ENCODE measurements at places on chromosomes 4 and X. TPM values are rescaled to one million over a fixed set of nuclear protein-coding genes. Genes with fewer than 3 reads are reported as not detected.

DNA sequence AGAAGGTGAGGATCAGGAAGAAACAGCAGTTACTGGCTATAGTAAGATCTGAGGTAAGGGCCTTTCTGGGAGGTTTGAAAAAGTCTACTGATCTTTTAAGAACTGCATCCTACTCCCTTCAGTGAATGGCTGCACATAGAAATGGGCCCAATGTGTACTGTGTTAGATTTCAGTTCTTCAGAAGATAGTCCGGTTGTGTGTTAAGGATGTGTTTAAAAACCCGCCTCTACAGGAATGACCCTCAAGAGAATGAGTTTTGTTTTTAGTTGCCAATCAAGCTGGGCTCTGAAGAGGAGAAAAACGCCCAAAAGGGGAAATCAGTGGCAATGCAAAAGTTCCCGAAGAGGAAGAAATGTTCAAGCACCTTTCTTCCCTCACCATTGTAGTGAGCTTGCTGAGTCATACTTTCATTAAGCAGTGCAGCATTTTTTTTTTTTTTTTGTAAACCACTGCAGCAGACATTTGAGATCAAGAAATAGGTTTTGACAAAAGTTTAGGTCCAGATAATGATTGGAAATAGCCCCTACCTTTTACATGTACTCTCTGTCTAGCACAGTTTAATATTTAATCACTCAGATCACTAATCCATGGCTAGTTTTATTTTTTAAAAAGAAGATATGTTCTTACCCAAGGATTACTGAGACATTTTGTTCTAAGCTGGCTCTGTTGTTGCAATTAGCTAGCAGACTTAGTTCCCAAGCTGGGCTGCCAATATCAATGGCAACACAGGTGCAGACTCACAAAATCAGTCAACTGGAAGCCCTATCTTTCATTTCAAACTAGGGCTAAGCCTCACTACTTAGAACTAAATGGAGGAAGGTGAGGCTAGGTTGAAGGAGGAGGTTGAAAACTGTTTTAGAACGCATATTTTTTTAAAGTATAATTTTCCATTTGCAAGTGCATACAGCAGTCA lies 7.0 kb upstream of the TRPC5OS start:
- no peak for DNase-seq
- no peaks in the 10 kb centered on the region for H3K36me3 ChIP-seq
- peaks cover 14% of the 10 kb centered on the region for H3K27me3 ChIP-seq
- no peak overlapping the region for H3K4me3 ChIP-seq

GRCh38 chr4:185892165-185892564 lies 80.2 kb upstream of the SORBS2 start:
- peaks cover 7% of the 10 kb centered on the region for H3K27me3 ChIP-seq
- no peak for DNase-seq
- H3K4me3 ChIP-seq = no peak overlapping the region
- no peaks in the 10 kb centered on the region for H3K36me3 ChIP-seq
- peaks cover under 1% of the 10 kb centered on the region for H3K4me1 ChIP-seq

DNA sequence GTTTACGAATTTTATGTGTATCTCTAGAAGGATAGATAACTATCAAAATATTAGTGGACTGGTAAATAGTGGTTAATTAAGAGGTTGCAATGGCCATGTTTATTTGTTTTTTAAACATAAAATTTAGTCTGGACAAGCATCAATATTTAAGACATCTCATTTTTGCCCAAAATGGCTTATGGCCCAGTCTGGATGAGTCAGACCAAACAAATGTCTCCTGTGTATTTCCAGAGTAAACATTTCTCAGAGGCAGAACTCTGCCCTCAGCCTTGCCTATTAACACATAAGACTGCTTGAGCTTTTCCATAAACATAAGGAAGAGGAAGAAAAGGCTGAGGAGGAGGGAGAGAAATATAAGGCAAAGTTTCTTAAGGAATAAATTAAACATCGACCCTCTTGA lies 277.1 kb upstream of the DIAPH2 start:
- no peaks in the 10 kb centered on the region for H3K4me1 ChIP-seq
- H3K36me3 ChIP-seq = no peaks in the 10 kb centered on the region
- H3K27ac ChIP-seq = no peak overlapping the region
- no peak for DNase-seq
- H3K27me3 ChIP-seq = no peaks in the 10 kb centered on the region
- no peak overlapping the region for H3K4me3 ChIP-seq

GRCh38 chr4:1469043-1469442 lies 62.8 kb upstream of the NKX1-1 start:
- peaks cover 10% of the 10 kb centered on the region for H3K27me3 ChIP-seq
- no peaks in the 10 kb centered on the region for H3K4me1 ChIP-seq
- no peak for DNase-seq
- no peak overlapping the region for H3K4me3 ChIP-seq
- no peak overlapping the region for H3K27ac ChIP-seq

DNA sequence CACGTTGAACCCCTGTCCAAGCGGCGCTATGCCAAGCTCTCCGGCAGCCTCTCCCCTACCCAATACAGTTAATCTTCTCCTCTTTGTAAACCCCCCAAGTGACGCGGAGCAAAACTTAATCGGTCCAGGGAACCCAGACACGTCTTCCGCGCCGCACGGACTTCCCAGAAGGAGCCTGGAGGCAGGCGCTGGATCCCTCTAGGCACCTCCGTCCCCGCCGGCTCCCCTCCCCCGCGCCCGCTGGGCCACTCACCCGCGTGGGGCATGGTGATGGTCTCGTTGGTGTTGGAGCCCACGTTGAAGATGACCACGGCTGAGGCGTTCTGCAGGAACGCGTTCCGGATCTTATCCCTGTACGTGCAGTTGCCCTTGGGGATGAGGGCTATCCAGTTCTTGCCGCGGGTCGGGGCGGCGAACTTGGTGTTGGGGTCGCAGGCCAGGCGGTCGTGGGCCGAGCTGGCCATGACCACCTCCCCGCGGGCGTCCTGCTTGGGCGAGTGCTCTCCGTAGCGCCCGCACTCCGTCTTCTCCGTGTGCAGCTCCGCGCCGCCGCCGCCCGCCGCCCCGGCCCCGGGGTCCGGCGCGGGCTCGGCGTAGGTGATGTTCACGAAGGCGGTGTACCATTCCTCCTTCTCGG lies 1.1 kb downstream of the RNF150 start:
- no peak overlapping the region for H3K27ac ChIP-seq
- H3K36me3 ChIP-seq = no peaks in the 10 kb centered on the region
- H3K27me3 ChIP-seq = peaks cover 61% of the 10 kb centered on the region
- H3K4me3 ChIP-seq = peak overlapping the region; percentile 78
- H3K4me1 ChIP-seq = peaks cover 14% of the 10 kb centered on the region
- DNase-seq = peak; percentile 16

- no peak for DNase-seq
- no peaks in the 10 kb centered on the region for H3K27me3 ChIP-seq
- no peak overlapping the region for H3K27ac ChIP-seq
- H3K4me3 ChIP-seq = no peak overlapping the region
Measured at GRCh38 chr4:95536650-95537049, 12.1 kb downstream of the UNC5C start.

DNA sequence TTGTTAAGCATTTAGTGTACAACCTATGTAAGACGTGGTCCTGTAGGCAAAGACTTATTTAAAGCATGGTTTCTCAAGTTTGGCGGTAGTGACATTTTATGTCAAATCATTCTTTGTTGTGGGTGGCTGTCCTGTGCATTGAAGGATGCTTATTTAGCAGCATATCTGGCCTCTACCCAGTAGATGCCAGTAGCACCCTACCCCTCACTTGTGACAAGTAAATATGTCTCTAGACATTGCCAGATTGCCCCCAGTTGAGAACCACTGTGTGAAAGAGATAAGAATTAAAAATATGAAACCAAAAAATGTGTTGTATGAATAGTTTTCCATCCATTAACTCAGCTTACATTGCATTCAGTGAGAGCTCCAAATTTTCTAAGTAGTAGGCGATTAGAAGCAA lies 25.5 kb downstream of the MMAA start:
- no peak for DNase-seq
- H3K4me1 ChIP-seq = peaks cover 3% of the 10 kb centered on the region
- H3K36me3 ChIP-seq = peaks cover 38% of the 10 kb centered on the region
- no peak overlapping the region for H3K4me3 ChIP-seq
- no peaks in the 10 kb centered on the region for H3K27me3 ChIP-seq

DNA sequence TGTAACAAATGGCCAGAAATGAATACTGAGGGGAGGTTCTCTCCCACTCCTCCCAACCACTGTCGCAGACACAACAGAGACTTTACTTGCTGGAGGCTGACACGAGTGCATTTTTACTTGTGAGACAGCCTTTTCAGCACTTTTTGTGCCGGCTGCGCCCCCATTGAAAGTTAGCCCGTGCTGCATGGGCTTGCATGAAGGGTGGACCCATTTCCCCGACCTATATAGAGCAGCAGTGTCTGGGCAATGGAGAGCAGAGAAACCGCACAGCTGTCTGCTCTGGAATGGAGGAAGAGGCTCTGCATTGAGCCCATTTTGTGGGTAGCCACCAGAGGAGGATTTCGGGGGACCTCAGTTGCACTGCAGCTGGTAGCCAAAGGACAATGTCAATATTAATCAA lies 208.8 kb downstream of the UGT8 start:
- H3K4me3 ChIP-seq = no peak overlapping the region
- H3K27me3 ChIP-seq = peaks cover 8% of the 10 kb centered on the region
- H3K4me1 ChIP-seq = no peaks in the 10 kb centered on the region
- H3K27ac ChIP-seq = no peak overlapping the region

- no peaks in the 10 kb centered on the region for H3K4me1 ChIP-seq
- no peak overlapping the region for H3K27ac ChIP-seq
- no peak for DNase-seq
- no peaks in the 10 kb centered on the region for H3K27me3 ChIP-seq
- H3K4me3 ChIP-seq = no peak overlapping the region
- no peaks in the 10 kb centered on the region for H3K36me3 ChIP-seq
Measured at GRCh38 chr4:96691521-96691920, 851.6 kb downstream of the PDHA2 start.

DNA sequence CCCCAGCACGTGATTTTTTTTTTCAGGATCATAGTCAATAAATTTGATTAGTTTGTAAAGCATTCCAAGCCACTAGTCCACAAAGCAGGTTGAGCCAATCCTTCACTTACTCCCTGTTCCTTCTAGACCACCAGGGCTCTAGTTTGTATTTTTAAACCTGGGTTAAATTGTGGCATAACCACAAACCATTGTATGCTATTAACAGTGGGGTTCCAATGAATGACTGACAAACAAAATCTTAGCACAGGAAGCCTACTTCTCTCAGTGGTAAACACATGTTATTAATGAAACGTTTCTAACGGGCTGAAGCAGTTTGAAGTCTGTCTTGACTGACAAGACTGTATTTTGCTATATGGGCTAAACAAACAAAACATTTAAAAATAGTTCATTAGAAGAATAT lies 48.6 kb upstream of the GYPA start:
- H3K4me1 ChIP-seq = no peaks in the 10 kb centered on the region
- no peak overlapping the region for H3K27ac ChIP-seq
- H3K27me3 ChIP-seq = peaks cover 9% of the 10 kb centered on the region
- H3K4me3 ChIP-seq = no peak overlapping the region
- no peaks in the 10 kb centered on the region for H3K36me3 ChIP-seq
- DNase-seq = no peak

DNA sequence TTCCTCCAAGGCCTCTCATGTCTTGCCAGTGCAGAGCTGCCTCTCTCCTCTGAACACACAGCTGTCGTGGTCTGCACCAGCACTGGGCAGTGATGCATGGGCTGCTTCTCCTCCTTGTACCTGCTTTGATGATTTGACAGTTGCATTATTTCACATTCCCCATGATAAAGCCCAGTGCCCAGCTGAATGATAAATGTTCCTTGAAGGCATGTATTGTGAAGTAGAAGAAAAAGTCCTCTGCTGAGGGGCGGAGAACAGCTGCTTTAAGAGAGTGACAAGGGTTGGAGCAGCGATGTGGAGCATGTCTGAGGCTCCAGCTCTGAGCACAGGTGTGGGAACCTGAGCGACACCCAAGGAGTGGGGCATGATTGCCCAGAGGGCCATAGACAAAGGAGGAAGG lies 21.1 kb upstream of the TRIM2 start:
- H3K36me3 ChIP-seq = no peaks in the 10 kb centered on the region
- no peaks in the 10 kb centered on the region for H3K27me3 ChIP-seq
- H3K4me1 ChIP-seq = no peaks in the 10 kb centered on the region
- no peak overlapping the region for H3K27ac ChIP-seq

MRFAP1 gene
- total RNA-seq = 122 TPM

FABP2 gene
- not detected for total RNA-seq

STOX2 gene
- not detected for total RNA-seq

PPEF2 gene
- 0.14 TPM for total RNA-seq

ZNF182 gene
- total RNA-seq = 8.0 TPM

RHOXF1 gene
- not detected for total RNA-seq

HSD17B13 gene
- not detected for total RNA-seq
